Activated CD4-positive, alpha-beta T cell treated with anti-CD3 and anti-CD28 coated beads, Interleukin-2, amount 50 U/mL, for 4 hours (primary cell): ENCODE measurements at places on chromosomes 6 and 20.

DNA sequence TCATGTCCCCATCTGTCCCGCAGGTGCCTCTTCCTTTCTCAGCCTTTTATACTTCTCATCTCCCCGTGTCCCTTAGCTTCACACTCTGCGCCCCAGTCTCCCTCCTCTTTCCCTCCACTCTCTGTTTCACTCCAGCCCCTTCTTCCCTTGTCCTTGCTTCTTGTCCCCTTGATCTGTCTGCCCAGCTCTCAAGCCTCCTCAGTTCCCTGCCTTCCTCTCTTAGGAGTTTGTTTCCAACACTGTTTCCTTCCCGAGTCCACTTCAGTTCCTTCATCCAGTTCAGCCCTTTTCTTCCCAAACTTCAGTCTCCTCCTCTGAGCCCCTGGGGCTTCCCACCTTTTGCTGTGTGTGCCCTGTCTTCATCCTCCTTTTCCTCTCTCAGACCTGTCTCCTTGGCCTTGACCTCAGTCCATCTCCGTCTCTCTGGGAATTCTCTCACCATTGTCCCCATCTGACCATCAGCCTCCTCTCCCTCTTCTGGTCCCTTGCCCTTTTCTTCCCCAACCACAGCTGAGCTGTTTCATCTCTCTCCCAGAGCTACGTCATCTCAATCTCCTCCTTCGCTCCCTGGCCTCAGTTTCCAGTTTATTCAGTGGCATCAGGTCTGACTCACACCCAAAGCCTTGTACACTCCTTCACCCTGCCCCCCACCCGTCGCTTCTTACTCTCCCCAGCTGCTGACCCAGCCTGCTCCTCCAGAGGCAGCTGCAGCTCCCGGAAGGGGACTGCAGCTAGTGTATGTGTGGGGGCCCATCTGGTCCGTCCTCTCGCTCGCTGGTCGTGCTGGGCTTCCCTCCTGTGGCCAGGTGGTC is 2.7 kb upstream of the DDR1 start:
- no peak for DNase-seq

DNA sequence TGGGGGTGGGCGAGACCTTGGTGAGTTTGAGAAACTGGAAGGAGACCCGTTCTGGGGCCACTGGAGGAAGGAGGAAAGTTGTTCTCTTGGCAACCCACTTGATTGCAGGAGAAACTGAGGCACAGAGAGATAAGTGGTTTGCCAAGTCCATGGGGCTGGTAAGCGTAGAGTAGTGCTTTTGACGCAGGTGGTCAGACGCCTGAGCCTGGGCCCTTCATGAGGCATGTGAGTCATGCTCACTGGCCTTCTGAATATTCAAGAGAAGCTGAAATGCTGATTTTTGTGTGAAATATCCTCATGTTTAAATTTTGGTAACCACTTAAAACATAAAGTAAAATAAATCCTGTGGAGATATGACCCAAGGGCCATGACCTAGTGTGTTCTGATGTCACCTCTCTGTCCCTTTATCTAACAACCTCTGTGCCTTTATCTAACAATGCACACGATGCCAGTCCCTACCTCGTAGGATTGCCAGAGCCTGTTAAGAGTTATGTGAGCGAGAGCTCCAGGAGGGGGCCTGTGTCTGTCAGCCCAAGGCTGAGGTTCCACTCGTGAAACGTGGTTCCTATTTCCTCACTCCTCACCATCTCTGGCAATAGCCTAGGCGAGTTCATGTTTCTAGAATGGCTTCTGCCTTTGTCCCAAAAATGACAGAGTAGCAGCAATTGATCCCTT is 32.8 kb upstream of the PMEPA1 start:
- DNase-seq: no peak

DNA sequence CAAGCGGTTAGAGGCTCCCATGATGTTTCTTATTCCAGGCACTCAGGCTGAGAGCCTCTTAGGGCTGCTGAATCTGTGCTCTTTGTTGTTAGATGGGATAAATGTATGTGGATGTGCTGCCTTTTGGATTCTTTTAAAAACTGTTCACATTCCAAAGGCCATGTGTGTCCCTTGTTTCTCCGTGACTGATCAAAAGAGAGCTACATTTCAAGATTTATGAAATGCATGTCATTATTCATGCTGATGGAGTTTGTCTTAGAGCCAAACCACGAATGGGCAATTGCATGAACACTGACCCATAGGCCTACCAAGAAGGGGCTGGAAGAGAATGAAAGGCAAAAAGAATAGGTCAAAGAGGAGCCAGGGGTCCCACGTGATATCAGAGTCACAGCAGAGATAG is 104.9 kb upstream of the TSHZ2 start:
- DNase-seq: no peak

DNA sequence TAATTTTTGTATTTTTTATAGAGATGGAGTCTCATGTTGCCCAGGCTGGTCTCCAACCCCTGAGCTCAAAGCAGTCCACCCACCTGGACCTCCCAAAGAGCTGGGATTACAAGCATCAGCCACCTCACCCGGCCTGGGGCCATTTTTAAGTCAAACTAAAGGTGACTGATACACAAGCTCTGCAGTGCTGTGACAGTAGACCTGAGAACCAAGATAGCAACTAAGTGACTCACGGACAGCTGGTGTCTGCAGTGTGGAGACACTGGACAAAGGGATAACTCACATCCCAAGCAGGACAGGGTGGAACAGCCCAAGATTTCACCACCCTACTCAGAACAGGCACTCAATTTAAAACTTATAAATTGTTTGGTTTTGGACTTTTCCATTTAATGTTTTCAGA is 402.5 kb downstream of the CD83 start:
- no peak for DNase-seq

- DNase-seq: no peak
Measured at GRCh38 chr6:28167926-28168325, 26.2 kb downstream of the ZKSCAN8 start.

GRCh38 chr20:35700625-35701148 is 1.5 kb downstream of the ROMO1 start:
- DNase-seq: no peak
